NCI-H2171 treated with DMSO at 0.1 percent for 48 hours (cell line): ENCODE measurements at places on chromosomes 5 and 9.

DNA sequence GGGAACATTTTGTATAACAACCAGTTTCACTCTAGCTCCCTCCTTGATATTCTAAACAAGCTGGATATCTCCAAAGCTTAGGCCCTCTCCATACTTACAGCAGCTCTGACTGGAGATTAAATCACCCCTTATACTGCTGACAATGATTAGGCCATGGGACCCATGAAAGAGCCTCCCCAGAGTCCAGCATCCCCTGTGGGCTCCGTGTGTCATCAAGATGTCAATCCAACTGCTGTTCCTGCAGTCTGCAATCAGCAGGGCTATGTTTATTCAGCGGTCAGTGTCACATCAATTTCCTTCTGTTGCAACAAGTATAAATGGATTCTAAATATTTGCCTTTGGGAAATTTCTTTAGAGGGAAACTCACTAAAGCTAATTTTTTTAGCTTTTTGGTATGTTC, 26.6 kb downstream of the PCDHAC2 start:
- DNase-seq = no peak

DNA sequence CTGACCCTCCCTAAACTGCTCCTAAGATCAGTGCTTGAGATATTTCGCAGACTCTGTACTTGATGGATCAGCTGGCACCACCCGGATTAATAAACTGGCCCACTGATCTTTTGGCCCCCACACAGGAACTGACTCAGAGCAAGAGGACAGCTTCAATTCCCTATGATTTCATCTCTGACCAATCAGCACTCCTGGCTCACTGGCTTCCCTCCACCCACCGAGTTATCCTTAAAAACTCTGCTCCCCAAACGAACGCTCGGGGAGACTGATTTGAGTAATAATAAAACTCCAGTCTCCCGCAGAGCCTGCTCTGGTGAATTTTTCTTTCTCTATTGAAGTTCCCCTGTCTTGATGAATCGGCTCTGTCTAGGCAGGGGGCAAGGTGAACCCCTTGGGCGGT, 36.5 kb upstream of the CD180 start:
- no peak for DNase-seq

- DNase-seq = no peak
Measured at GRCh38 chr9:92686954-92687353, 17.0 kb upstream of the IPPK start.

- DNase-seq = no peak
Measured at GRCh38 chr5:160460377-160461049, 38.9 kb downstream of the PTTG1 start.

DNA sequence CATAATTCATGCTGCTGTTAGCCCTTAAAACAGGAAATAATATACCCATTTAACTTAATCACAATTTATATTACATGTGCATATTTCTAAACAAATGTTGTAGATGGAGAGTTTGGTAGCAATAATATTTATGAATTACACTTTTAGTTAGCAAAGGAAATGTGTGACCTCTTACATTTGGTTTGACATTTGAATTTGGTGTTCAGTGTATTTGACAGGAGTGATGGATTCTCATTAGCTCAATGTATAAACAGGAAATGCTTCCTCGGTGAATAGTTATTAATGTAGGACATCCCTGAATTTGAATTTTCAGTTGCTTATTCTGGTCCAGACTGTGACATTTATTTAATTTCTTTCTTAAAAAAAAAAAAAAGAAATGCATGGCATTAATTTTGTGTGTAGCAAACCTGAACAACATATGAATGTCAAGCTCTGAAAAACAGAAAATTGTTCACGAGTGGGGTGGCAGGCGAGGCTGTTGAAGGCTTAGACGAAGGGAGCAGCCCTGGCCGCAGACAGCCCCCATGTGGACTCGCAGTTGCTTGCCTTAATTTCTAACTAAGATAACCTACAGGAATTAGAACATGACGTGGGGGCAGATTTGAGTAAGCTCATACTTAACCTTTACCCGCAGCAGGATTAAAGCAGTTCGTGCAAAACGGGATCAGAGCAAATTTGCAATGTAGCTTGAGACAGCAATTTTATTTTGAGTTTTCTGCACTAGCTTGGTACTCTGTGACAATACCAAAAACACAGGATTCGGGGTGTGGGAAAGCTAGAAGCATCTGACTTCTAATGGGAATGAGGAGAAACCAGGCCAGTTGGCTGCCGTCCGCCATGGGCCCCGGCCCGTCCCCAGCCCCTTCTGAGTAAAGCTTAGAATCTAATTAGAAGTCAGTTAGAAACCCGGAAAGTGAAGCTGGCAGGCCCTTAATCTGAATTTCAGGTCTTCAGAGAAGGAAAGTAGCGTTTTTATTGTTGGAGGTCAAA, 134.3 kb downstream of the MACROH2A1 start:
- DNase-seq = no peak

- no peak for DNase-seq
Measured at GRCh38 chr9:133711428-133712220, 26.5 kb downstream of the SARDH start.
